AG09309 (cell line): ENCODE measurements at places on chromosomes 12 and 14.

- no peak for DNase-seq
These were observed 32.2 kb downstream of the MIA2 start for GRCh38 chr14:39265806-39266524.

DNA sequence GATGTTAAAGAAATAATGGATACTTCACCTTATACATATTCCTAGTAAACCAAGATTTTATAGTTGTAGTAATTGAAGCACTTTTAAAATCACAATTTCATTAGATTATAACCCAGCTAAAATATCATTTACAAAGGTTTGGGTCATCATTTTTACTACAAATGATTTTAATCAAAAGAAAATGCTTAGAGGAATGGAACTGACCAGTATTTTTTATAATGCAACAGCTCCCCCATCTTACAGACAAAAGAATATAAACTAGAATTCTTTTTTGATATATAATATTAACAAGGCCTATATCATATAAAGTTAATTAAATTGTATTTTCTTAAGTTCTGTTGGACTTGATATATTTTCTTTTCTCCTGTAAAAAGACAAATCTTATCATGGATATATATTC, 20.4 kb upstream of the LRFN5 start:
- DNase-seq, result no peak

GRCh38 chr14:76720382-76720813, 40.9 kb upstream of the VASH1 start:
- DNase-seq, result no peak

GRCh38 chr14:64935508-64935907, 7.0 kb downstream of the GPX2 start:
- no peak for DNase-seq

DNA sequence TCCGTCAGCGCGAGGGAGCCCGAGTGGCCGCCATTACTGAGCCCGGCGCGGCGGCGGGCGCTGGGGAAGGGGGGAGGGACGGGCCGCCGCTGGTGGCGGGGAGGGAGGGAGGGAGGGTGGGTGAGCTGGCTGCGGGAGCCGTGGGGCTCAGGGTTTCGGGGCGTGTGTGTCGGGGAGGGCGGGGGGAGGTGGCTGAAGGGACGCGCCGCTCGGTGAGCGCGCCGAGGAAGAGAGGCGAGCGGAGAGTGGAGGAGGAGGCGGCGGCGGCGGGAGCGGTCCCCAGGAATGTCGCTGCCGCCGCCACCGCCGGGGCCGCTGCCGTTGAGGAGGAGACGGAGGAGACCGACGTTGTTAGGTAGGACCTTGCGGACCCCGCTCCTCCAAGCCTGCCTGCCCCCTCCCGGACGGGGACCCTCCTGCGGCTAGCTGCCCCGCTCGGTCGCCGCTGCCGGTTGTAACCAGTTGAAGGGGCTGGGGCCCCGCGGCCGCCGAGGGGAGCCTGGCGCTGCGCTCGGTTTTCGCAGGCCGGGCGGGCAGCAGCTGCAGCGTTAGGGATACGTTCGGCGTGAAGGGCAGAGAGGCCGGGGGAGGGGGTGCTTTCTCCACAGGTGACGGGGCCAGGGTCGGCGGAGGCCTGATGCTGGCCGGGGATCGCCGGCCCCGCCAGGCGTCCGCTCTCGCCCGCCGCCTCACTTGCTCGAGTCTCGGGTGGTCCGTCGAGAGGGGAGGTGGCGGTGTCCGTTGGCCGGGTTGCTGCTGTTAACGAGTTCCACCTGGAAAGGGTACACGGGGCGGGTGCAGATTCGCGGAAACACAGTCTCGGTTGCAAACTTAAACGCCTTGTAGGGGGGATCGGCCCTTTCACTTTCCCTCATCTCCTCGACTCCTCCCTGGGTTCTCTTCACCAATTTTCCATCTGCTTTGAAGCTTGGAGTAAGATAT, at the start of gene ARHGAP5:
Gene ARHGAP5, plus strand, starts transcription at position 224 of the 942 bp plus-strand sequence. CDS start 13,366 bp downstream, outside the sequence.
- no peak for DNase-seq

DNA sequence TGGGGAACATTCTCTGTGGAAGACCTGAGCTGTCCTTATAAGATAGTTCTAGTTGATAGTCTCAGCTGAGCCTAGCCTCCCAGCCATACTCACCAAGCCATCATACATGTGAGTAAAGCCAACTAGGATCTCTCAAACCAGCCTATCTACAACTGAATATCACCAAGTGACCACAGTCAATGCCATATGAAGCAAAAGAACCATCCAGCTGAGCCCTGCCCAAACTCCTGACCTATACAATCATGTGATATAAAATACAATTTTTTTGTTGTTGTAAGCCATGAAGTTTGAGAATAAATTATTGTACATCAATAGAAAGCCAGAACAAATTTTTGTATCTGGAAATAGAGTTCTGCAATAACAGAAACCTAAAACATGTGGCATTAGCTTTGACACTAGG, 118.3 kb downstream of the SLC25A21 start:
- no peak for DNase-seq

DNA sequence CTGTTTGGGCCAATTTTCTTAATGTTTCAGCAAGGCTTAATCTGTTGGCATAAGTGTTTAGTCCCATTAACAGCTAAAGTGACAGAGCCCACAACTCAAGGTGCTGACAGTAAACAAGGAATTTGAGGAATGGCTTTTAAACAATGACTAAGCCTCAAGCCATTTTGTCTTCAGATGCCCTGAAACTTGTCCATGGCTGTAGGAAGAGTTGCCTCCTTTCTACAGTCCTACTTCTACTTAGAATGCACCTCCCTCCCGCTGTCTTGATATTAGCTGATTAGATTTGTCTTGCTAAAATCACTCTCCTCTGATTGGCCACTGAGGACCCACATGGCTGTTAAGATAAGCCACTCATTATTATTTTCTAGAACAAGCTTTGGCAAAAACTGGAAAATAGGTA, 188.4 kb upstream of the OTX2 start:
- no peak for DNase-seq

GRCh38 chr12:104669089-104669721, 212.5 kb downstream of the CHST11 start:
- no peak for DNase-seq

DNA sequence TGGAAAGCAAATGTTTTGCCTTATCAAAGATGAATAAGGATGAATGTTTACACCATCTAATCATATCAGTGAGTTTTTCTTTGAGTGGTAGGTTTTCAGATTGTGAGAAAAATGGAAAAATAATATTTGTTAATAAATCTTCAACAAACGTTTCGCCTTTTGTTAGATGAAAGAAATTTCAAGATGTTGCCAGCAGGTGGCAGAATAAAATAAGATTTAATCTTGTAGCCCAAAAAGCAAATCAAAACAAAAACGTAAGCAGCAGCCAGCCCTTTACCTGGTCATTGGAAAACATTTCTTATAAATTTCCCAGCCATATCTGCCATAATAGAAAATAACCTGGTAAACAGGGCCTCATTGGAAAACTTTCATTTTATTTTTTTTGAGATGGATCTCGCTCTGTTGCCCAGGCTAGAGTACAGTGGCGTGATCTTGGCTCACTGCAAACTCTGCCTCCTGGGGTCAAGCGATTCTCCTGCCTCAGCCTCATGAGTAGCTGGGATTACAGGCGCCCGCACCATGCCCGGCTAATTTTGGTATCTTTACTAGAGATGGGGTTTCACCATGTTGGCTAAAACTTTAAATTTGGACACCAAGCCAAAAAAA, 15.4 kb upstream of the TMEM120B start:
- DNase-seq, result no peak

DNA sequence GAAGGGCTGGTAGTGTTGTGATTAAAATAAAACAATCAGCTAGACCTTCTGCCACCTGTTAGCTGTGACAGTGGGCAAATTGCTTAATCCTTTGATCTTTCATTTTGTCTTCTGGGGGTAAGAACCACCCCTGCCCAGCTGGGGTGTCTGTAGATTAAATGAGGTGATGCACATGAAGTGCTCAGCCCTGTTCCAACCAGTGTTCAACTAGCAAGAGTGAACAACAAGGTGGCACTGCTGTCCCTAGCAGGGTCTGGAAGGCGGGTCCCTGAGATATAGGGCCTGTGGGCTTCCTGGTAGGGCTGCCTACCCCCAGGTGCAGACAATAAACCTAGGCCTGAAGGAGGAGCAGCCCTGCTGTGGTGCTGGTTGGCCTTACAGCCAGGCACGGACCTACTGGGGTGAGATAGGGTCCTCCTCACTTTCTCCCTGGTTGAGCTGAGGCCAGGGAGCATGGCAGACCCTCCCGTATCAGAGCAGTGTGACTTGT, 60.6 kb downstream of the ARL6IP4 start:
- DNase-seq, result no peak

DNA sequence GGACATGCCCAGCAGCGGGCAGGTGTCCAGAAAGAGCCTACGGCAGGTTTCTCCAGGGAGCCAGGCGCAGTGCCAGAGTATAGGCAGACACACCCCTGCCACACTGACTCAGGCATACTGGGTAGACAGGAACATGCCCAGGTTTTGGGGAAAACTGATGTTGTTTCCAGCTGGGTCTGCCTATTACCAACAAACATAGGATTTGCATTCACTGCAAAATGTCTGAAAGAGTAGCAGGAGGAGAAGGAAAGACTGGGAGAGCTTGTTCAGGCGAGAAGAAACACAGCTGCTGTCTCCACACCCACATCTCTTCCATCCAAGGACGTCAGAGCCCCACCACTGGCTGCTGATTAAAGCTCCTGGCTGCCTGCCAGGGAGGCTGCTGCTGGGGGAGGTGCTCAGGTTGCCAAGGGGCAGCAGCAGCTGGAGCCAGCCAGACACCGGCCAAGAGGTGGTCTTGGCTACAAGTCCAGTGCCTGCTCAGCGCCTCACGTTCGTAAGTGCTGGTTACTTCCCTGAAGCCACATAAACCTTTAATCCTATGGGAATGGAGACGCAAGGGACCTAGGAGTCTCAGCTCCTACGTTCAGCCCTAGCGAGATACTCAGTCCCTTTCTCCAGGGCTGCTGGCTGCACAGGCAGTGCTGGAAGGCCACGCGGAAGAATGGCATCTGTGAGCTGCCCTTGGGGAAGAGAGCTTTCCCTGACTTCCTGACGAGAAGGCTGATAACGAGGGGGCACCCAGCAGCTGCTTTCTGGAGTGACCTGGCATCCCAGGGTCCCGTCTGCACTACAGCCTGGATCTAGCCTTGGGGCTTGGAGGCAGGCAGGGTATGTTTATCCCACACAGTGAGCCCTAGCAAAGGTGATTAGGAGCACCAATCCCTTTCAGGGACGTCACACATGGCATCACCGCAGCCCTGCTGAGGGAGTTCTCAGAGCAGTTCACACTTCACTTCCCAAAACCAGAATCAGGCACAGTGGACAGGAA, 58.1 kb downstream of the PLEKHG3 start:
- DNase-seq, result peak; percentile 46

- DNase-seq, result no peak
These were observed 3.9 kb upstream of the SYNE3 start for GRCh38 chr14:95520346-95520745.

GRCh38 chr14:102891556-102891955, 30.9 kb upstream of the AMN start:
- no peak for DNase-seq

- DNase-seq, result no peak
These were observed 1.9 kb downstream of the RESF1 start for GRCh38 chr12:31961137-31961536.

DNA sequence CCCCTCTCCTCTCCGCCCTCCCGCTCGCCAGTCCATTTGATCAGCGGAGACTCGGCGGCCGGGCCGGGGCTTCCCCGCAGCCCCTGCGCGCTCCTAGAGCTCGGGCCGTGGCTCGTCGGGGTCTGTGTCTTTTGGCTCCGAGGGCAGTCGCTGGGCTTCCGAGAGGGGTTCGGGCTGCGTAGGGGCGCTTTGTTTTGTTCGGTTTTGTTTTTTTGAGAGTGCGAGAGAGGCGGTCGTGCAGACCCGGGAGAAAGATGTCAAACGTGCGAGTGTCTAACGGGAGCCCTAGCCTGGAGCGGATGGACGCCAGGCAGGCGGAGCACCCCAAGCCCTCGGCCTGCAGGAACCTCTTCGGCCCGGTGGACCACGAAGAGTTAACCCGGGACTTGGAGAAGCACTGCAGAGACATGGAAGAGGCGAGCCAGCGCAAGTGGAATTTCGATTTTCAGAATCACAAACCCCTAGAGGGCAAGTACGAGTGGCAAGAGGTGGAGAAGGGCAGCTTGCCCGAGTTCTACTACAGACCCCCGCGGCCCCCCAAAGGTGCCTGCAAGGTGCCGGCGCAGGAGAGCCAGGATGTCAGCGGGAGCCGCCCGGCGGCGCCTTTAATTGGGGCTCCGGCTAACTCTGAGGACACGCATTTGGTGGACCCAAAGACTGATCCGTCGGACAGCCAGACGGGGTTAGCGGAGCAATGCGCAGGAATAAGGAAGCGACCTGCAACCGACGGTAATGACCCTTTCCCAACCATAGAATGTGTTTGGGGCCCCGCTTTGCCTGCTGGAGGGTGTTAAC, 615 bp downstream of the CDKN1B start:
- DNase-seq, result no peak

DNA sequence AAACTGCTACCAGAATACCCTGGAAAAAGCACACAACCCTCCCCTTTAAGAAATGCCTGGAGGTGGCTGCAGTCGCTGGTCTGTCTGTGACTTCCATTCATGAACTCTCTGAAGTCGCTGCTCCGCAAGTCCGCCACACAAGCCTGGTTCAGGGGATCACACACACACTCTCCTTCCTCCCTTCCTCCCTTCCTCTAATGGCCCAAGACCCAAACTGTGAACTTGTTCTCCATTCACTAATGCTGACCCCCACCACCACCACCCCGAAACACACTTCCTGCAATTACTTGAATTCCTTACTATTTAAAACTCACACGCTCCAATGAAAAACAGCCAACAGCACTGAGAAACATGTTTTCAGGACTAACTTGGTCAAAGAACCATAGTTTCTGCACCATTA, 1.0 kb upstream of the LMO3 start:
- DNase-seq, result no peak

DNA sequence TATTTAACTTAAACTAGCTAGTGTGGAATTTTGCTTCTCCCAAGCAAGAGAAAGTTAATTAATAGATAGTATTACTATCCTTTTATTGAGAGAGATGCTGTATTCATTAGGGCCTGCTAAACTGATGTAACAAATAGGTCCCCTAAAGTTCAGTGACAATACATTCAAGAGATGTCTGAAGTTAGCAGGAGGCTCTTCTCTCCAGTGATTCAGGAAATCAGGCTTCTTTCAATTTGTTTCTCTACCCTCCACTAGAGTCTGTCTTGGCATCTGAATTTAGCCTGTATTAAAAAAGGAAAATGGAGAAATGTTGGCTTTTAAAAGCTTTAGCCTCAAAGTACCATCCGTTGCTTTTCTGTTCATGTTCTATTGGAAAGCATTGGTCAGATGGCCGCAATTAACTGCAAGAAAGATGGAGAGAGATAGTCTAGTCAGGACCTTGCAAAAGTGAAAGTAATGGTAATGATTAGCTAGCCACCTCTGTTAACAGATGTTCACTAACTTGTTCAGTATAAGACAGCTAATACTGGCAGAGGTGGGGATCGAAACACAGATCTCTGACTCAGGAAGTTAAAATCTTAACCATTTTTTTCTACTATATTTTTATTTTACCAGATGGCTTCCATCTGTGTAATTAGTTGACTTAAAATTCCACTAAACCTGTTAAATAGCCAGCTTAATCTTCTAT, 786.8 kb downstream of the TMTC2 start:
- DNase-seq, result peak; percentile 13
